NCI-H1930 (cell line): ENCODE measurements at places on chromosomes 7 and 10.

GRCh38 chr10:72009425-72010081 lies 45.4 kb downstream of the CHST3 start:
- no peak for DNase-seq

GRCh38 chr10:80664071-80664680 lies 126.5 kb downstream of the SH2D4B start:
- no peak for DNase-seq

DNA sequence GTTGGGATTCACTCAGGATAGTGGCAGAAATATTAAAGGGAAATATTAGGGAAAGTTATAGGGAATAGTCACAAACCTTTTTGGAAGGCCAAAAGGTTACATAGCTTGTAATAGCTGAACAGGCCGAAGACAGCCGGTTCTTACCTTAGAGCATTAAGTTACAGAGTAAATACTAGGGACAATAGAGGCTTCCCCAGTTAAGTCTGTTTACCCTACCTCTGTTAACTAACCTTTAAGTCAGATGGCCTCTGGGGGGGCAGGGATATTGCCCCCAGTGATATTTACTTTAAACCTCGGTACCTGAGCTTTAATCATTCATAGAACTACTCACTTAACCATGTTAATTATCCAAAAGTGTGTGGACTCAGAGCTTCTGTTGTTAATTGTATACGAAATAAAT lies 7.4 kb downstream of the POLR1F start:
- no peak for DNase-seq

- no peak for DNase-seq
Observed at GRCh38 chr7:70598976-70599375, 533.0 kb upstream of the GALNT17 start.

GRCh38 chr10:28463141-28463540 lies 69.8 kb upstream of the WAC start:
- no peak for DNase-seq

DNA sequence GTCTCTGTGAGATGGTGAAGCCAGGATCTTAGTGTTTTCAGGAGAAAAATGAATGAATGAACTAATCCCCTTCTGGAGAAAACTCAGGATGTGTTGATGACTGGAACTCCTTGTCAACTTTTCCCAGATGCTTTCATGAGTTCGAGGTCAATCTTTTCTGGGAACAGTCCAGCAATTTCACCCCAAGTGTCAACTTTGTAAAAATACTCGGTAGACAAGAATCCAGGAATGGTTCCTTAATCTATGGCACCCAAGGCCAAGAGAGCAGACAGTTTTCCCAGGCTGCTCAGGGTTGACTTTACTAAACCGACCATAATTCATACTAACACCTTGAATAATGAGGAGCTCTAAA lies 31.1 kb upstream of the LYZL1 start:
- DNase-seq, result no peak

DNA sequence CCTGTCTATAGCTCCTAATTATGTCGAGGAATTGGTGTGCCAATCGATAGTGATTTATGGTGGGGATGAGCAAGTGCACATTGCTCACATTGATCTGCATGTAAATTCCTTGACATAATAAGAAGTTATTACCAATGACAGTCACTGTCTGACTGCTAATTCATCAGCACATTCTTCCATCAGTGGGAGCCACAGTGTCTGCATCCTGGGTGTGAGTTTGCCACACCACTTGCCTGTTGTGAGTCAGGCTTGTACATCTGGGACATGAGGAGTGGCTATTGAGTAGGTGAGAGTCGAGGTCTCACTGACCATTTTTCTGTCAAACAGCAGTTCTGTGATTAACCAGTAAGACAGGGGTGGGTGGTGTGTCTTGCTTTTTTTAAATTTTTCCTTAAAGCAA lies 263.4 kb downstream of the LRMDA start:
- no peak for DNase-seq

- no peak for DNase-seq
Observed at GRCh38 chr10:14665304-14665703, 109.4 kb downstream of the FAM107B start.

DNA sequence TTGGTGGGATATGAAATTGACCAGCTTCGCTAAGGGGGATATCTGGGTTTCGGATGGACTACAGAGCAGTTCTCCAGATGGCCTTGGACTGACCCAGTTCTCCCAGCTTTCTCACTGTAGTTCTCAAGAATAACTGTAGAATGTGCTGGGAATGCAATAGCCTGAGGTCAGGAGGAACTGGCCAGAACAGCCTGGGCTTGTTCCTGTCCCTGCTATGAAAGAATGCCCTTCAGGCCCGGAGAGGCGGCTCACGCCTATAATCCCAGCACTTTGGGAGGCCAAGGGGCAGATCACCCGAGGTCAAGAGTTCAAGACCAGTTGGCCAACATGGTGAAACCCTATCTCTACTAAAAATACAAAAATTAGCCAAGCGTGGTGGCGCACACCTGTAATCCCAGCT lies 12.3 kb upstream of the TSPAN14 start:
- no peak for DNase-seq

DNA sequence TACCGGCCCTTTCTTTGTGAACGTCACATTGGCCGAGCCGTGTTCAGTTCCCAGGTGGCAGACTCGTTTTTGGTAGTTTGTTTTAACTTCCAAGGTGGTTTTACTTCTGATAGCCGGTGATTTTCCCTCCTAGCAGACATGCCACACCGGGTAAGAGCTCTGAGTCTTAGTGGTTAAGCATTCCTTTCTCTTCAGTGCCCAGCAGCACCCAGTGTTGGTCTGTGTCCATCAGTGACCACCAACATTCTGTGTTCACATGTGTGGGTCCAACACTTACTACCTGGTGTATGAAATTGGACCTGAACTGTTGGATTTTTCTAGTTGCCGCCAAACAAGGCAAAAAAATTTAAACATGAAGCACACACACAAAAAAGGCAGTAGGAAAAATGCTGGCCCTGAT lies 9.9 kb upstream of the CSGALNACT2 start:
- no peak for DNase-seq

DNA sequence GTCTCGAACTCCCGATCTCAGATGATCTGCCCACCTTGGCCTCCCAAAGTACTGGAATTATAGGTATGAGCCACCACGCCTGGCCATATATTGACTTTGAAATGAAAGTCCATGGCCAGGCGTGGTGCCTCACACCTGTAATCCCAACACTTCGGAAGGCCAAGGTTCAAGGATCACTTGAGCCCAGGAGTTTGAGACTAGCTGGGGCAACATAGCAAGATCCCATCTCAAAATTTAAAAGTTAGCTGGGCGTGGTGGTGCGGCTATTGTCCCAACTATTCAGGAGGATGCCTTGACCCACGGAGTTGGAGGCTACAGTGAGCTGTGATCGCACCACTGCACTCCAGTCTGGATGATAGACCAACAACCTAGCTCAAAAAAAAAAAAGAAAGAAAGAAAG lies 6.0 kb upstream of the CCZ1 start:
- DNase-seq, result no peak

DNA sequence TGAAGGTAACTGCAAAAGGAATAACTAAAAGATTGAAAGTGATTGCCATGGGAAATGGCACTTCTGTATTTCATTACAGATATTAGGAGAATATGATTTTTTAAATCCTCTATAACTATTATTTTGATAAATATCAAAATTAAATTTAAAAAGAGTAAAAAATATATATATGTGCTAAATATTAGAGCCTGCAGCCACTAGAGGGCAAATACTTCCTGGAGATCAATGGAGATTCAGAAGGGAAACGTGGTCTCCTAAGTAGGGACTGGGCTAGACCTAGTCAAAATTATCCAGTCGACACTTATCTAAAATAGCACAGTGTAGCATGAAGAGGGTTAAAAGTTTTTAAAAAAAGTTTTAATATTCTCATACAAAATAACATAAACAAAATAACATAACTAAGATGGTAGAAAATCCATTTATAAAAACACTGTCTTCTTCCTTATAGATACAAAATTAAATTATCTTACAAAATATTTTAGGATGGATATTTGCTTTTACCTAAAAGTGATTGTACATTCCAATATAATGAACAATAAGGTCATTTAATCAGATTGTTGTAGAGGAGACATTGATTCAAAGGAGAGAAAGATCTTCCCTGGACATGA lies 434.3 kb downstream of the MDFIC start:
- DNase-seq, result no peak

DNA sequence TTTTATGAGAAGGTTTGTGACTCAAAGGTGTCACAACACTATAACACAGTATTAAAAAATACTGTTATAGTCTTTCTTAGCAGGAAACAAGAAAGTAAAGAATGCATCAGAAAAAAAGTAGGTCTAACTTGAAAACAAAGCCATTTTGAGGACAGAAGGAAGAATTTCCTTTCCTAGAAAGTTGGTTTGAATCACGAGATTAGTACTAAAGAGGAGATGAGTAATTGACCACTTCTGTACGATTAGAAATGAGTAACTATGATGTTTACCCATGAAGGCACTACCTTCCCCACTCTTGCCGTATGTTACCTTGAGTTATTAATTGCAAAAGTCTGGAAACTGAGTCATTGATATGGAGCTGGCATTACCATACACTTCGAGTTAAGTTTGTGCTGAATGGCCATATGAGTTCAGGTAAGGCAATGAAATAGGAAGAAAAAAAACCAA lies 65.2 kb downstream of the FAM185A start:
- DNase-seq, result no peak

GRCh38 chr7:32496052-32496813 lies 944 bp downstream of the AVL9 start:
- no peak for DNase-seq

GRCh38 chr10:124546957-124547646 lies 85.5 kb downstream of the LHPP start:
- no peak for DNase-seq

DNA sequence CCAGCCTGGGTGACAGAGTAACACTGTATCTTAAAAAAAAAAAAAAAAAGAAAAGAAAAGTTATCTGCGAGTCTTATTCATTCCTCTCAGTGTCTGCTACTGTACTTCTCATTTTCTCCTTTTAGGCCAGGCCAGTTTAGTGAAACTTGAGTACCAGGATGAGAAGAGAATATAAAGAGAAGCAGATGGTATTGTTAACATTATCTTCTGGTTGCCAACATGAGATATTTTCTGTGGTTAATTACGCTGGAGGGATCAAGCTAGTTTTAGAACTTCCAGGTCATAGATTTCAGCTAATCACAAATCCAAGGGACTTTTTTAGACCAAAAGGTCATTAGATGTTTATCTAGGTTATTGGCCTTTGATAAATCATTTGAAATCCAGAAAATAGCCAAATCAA lies 252.6 kb upstream of the SMIM30 start:
- no peak for DNase-seq
